ENCODE measurements at places on chromosomes 6 and 20.

DNA sequence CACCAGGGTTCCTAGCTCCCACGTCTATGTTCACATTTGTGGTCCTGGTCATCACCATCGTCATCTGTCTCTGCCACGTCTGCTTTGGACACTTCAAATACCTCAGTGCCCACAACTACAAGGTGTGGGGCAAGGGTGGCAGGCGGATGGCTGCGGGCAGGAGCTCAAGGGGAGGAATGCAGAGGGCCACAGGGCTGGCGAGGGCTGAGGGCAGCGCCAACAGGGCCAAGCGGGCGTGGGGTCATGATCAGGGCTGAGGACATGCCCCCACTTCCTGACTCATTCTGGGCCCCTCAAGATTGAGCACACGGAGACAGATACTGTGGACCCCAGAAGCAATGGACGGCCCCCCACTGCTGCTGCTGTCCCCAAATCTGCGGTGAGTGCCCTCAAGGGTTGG, 4.6 kb upstream of the CAPN11 start:
- DNase-seq, result no peak

- DNase-seq, result no peak
These were observed 42.5 kb downstream of the SLC2A4RG start for GRCh38 chr20:63782051-63782471.

DNA sequence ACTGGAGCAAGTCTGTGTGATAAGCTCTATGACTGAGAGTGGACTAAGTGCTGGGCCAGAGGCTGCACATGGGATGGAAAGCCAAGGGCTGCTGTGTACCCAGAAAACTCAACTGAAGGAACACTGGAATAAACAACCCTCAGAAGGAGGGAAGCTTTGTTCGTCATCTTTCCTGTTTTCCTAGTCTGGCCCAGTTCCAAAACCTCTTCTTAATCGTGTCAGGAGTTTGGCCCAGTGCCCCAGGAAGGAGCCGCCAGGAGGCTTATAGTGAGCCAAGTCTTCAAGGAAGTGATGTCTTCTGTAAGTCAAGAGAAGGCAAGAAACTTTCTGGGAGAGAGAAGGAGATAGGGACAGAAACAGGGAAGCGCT, 23.3 kb upstream of the TOP1 start:
- DNase-seq, result no peak

DNA sequence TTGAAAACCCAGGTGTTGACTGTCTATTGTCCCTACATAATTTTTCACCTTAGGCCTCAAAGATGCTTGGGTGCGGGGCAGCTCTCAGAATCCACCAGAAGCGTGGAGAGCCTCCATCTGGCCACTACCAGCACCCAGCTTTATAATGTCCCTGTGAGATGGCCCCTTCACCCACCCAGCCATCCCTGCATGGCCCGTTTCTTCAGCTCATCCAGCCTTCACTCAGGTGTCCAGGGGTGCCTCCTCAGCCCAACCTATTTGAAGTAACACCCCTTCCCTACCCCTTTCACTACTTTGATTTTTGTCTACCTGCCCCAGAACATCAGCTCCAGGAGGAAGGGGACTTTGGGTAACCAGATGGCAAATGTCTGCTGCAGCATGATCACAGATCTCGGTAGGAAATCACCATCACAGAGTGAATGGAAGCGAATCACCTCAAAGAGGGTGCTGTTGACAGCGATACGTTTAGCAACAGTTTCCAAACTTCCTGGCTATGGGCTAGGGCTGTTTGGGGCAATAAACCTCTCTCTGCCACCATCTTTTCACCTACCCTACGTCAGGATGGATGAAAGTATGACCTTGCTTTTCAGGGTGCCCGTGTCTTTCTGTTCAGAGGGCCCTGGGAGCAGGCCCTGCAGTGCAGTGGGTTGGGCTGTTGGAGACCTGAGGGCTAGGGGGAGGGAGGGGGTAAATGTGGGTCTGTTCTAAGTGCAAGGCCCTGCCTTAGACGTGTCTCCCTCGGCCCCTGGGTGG, 1.2 kb upstream of the SLC17A9 start:
- DNase-seq, result no peak

- DNase-seq, result no peak
These were observed 84.4 kb downstream of the CRYBG1 start for GRCh38 chr6:106444777-106445507.

- DNase-seq, result no peak
These were observed 322.8 kb upstream of the GJE1 start for GRCh38 chr6:141809901-141810300.

- no peak for DNase-seq
These were observed 125.7 kb downstream of the MAP3K4 start for GRCh38 chr6:161117308-161117707.
